ENCODE measurements at places on chromosomes 16 and 17.

DNA sequence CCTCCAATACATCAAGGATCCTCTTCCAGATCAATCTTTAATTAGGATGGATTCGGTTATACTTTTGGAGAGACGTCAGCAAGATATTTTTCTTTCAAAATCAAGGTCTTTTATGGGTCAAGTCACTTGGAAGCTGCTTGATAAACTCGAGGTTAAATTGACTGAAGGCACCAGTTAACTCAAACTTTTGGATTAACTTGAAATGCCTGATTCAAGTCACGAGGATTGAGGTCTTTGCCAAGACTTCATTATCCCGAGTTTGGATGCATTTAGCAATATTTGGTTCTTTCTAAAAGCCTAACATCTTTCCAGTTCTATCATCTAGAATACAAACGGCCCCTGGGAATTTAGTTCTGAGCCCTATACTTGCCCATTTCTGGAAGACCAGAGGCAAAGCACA is 82.9 kb downstream of the MYH11 start:
- no peak for DNase-seq

DNA sequence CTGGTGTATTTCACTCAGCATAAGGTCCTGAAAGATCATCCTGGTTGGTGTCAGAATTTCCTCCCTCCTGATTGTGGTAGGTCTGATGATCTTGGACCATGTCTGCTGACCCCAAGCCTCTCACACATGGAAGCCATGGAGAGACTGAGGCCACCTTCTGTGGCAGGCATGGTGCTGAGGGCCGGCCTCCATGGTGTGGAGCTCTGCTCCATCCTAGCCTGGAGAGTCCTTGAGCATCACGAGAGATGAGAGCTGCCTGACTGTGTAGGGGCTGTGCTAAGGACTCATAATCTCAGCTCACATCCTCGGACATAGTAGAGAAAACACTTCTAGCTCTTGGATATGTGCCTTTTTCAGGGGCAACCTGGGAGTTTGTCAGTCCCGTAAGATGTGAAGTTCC is 40.6 kb downstream of the MPRIP start:
- no peak for DNase-seq

- DNase-seq = no peak
These were observed 35.8 kb downstream of the BEAN1 start for GRCh38 chr16:66462912-66463311.

DNA sequence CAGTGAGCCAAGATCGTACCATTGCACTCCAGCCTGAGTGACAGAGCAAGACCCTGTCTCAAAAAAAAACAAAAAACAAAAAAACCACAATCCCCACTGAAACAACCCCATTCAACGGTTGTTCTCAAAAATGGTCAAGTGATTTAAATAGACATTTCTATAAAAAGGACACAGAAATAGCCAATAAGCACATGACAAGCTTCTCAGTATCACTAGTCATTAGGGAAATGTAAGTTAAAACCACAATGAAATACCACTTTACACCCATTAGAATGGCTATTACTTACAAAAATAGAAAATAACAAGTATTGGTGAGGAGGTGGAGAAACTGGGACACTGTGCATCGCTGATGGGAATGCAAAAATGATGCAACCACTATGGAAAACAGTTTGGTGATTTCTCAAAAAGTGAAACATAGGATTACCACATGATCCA is 26.6 kb upstream of the MYLK3 start:
- DNase-seq = no peak

All from MG63 (cell line).